ENCODE measurements at places on chromosomes 1 and 21.

DNA sequence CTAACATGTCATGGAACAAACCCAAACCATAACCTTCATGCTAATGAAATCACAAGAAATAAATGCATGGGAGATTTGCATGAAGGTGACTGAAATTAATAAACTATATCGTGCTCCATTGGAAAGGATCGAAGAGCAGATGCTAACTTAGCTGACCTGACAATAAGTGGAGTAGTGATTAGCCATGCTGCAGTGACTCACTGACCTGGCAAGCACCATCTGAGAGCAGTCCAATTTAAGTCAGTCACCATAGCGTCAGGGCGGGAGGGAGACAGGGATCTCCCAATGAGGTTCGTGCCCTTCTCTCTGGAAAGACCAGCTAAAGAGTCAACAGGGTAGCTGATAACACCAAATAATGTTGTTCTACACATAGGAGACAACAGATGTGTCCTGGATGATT is 21.5 kb downstream of the OLIG2 start:
- no peak for DNase-seq

GRCh38 chr1:29112705-29113412 is 10.8 kb downstream of the TMEM200B start:
- no peak for DNase-seq

GRCh38 chr1:107964336-107965109 is 457 bp downstream of the VAV3 start:
- no peak for DNase-seq

GRCh38 chr21:38417726-38418125 is 80.6 kb downstream of the ERG start:
- no peak for DNase-seq

- DNase-seq: no peak
These were observed 56.1 kb downstream of the HIVEP3 start for GRCh38 chr1:41862384-41863221.

DNA sequence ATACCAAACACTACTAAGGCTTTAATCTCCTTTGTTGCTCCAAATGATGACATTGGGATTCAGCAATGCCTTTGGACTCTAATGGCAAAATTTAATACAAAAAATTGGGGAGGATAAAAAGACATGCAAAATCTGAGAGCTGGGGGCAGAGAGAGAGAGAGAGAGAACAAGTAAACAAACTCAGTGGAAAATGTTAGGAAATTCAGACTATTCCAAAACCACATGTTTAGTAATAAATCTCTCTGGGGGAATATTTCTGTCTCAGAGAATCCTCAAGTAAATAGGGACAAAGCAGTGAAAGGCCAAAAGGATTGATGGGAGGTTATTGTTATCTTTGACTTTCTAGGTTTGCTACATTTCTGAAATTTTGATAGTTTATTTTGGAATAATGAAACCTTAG is 65.7 kb downstream of the PLA2G4A start:
- DNase-seq: no peak

GRCh38 chr1:165686121-165686970 is 12.0 kb downstream of the ALDH9A1 start:
- DNase-seq: no peak

DNA sequence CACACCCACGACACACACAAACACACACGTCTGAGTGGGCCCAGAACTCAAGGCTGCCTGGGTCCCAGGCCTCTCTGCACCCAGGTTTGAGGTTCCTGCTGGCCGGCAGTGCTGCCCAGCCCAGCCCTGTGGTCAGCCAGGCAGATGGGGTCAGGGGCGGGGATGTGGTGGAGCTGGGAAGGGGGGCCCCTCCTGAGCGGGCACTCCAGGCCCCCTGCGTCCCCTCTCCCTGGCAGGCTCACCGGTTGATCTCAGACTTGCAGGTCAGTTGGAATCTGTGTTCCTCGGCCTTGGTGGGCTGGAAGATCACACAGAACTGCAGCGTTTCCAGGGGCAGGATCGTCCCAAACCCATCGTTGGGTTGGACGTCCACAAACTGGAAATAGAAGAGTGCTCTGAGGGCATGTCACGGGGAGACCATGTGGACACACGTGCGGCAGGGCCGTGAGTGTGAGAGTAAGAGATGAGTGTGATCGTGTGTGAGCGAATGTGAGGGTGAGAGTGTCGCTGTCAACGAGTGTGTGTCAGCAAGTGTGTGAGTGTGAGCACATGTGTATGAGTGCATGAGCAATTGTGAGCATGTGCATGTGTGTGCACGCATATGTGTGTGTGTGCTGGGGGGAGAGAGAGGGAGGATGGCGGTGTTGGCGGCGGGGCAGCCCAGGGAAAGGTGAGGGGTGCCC is 19.7 kb upstream of the TMEM52 start:
- DNase-seq: no peak

GRCh38 chr1:22607154-22607553 is 29.3 kb upstream of the C1QA start:
- DNase-seq: no peak

DNA sequence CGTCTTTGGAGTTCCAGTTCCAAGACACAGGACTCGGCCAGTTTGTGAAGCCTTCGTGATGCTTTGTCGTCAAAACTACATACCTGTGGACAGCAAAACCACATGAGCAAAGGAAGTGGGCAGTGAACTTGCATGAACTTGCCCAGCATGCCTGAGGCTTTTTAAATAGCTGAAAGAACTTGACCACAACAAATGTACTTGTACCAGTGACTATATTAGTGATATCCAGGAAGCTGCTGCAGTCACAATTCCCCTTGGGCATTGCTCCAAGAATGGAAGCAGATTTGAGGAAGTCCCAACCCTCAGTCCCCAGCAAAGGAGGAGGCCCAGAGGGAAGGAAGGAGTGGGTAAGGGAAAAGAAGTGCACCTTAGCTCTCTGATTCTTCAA is 2.6 kb downstream of the FUCA1 start:
- DNase-seq: no peak

GRCh38 chr1:59755069-59755685 is 59.6 kb upstream of the HOOK1 start:
- no peak for DNase-seq

GRCh38 chr1:197197430-197197997 is 51.0 kb upstream of the ASPM start:
- no peak for DNase-seq

GRCh38 chr1:244322791-244323521 is 128.8 kb downstream of the ADSS2 start:
- no peak for DNase-seq

DNA sequence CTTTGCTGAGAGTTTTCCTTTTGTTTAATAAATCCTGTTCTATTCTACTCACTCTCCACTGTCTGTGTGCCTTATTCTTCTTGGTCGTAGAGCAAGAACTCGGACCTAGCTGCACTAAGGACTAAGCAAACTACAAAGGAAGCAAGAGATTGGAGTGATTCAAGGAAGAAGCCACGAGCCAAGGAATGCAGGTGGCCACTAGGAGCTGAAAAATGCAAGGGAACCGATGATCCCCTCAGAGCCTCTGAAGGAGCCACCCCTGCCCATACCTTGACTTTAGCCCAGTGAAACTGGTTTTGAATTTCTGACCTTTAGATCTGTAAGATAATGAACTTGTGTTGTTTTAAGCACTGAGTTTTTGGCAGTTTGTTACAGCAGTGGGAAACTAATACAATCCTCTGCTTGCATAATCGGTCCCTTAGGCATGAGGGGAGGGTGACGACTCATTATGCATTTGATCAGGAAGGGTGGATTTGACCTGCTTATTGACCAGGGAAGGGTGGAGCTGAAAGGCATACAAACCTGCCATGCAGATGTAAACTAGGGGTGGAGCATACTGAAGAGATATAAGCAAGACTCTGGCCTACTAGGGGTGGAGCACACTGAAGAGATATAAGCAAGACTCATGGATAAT is 6.2 kb upstream of the CA6 start:
- no peak for DNase-seq

DNA sequence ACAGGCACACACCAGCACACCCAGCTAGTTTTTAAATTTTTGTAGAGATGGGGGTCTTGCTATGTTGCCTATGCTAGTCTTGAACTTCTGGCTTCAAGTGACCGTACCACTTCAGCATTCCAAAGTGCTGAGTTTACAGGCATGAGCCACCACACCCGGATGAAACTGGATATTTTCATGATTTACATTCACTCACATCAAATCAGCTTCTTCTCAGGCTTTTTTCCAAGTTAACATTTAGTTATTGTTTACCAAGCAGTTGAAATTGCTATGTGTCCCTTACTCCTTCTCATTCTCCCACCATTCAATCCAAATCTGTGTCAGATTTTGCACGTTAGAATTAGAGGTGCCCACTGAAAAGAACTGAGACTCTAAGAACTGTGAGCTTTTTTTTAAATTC is 18.4 kb downstream of the RIT1 start:
- DNase-seq: no peak

GRCh38 chr1:61604684-61605083 is 120.3 kb downstream of the TM2D1 start:
- DNase-seq: no peak

DNA sequence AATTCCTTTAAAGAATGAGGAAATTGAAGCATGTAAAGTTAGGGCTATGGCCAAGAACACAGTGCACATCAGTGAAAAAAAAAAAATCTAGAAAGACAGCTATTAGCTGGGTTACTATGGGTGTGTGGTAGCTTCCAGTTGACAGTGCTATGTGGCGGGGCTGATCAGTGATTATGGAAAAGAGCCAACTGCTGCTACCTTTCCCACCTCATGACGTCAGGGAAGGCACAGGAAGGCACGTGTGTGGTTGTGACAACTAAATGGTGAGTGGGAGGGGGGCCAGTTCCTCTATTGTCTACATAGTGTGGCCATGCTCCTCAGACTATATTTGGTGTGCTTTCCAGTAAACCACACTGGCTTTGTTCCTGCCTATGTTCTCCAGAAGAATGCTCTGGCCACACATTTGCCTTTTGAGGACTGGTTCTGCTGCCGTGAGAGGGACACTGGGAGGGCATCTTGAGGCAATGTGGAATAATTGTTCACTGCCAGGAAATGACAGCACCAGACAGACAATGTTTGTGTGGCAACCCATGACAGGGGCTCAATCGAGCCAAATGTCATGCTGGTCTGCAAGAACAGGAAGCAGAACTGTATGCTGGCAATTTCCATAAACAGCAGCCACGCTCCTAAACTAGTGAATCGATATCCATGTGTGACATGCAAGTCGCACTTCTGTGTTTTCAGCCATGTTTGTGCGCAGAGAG is 3.0 kb upstream of the SDE2 start:
- DNase-seq: peak; percentile 62

GRCh38 chr1:209786146-209786545 is 1.8 kb upstream of the C1orf74 start:
- DNase-seq: no peak

- DNase-seq: no peak
These were observed 3.3 kb downstream of the CNST start for GRCh38 chr1:246569248-246570238.

Data from NCI-H2107 (cell line).